Calu3 (cell line): ENCODE measurements at places on chromosomes 1 and 21. TPM values are rescaled to one million over a fixed set of nuclear protein-coding genes. Genes with fewer than 3 reads are reported as not detected.

ITLN2 gene
- total RNA-seq: not detected in 2 replicates

CHIA gene
- not detected in 2 replicates for total RNA-seq

BSND gene
- not detected in 2 replicates for total RNA-seq

EDEM3 gene
- 41.9 and 44.5 TPM in 2 replicates for total RNA-seq

USH2A gene
- total RNA-seq: not detected in 2 replicates

TAS1R1 gene
- not detected in 2 replicates for total RNA-seq

PCSK9 gene
- 31.8 and 41.6 TPM in 2 replicates for total RNA-seq

BSDC1 gene
- 48.5 and 49.4 TPM in 2 replicates for total RNA-seq

SYTL1 gene
- 15.0 and 16.5 TPM in 2 replicates for total RNA-seq

LAMB3 gene
- 331 and 333 TPM in 2 replicates for total RNA-seq

GPR161 gene
- total RNA-seq: 3.8 and 8.4 TPM in 2 replicates

F3 gene
- 344 and 387 TPM in 2 replicates for total RNA-seq

RBP7 gene
- total RNA-seq: 0.83 TPM in 1 of 2 replicates, not detected in the other

TMEM200B gene
- total RNA-seq: 0.15 TPM in 1 of 2 replicates, not detected in the other

GPX7 gene
- not detected in 2 replicates for total RNA-seq

IFI16 gene
- total RNA-seq: 52.8 and 84.5 TPM in 2 replicates

SLFNL1 gene
- 0.52 and 0.83 TPM in 2 replicates for total RNA-seq

VTCN1 gene
- 35.7 and 39.1 TPM in 2 replicates for total RNA-seq

S100A7 gene
- not detected in 2 replicates for total RNA-seq

LYST gene
- 11.1 and 11.9 TPM in 2 replicates for total RNA-seq

POU2F1 gene
- total RNA-seq: 25.3 and 25.4 TPM in 2 replicates

KRTAP7-1 gene
- not detected in 2 replicates for total RNA-seq

GJA4 gene
- not detected in 2 replicates for total RNA-seq

OLFML2B gene
- not detected in 2 replicates for total RNA-seq

KRTCAP2 gene
- 236 TPM in 2 replicates for total RNA-seq

GPR52 gene
- 2.7 and 3.2 TPM in 2 replicates for total RNA-seq

OR2T5 gene
- total RNA-seq: not detected in 2 replicates

TTF2 gene
- total RNA-seq: 46.6 and 49.6 TPM in 2 replicates

PODN gene
- total RNA-seq: not detected in 2 replicates

ANP32E gene
- total RNA-seq: 101 and 129 TPM in 2 replicates
